IMR-90 (cell line): ENCODE measurements at places on chromosomes 1 and 21. TPM values are rescaled to one million over a fixed set of nuclear protein-coding genes. Genes with fewer than 3 reads are reported as not detected.

Gene GPR3
- 0.72 and 0.83 TPM in 2 replicates for total RNA-seq

Gene NUDT17
- 2.3 and 2.8 TPM in 2 replicates for total RNA-seq

Gene CHODL
- under 0.01 TPM in 1 of 2 replicates, not detected in the other for total RNA-seq

Gene MYCL
- 0.56 and 0.72 TPM in 2 replicates for total RNA-seq

Gene MYOG
- total RNA-seq, result not detected in 2 replicates

Gene UBL4B
- total RNA-seq, result not detected in 2 replicates

Gene FAM177B
- total RNA-seq, result not detected in 2 replicates
